ENCODE measurements at places on chromosomes 3 and 15.

GRCh38 chr3:6022621-6023020, 835.1 kb downstream of the EDEM1 start:
- no peak for DNase-seq

DNA sequence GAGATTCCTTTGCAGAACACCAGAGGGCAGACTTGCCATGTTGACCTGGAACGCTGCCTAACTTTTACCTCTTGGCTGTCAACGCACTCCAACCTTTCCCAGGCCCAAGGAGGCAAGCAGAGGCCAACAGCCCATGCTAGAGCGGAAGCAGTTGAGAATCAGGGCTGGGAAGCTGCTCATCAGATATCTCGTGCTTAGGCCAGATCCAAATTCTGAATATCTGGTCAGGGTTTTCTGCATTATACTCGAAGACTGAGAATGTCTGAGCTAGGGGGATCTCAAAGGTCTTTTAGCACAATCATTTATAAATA, 2.5 kb downstream of the XIRP1 start:
- no peak for DNase-seq

- DNase-seq, result no peak
Measured at GRCh38 chr3:36372534-36372935, 7.8 kb upstream of the STAC start.

GRCh38 chr15:34656005-34656796, 72.8 kb upstream of the GOLGA8B start:
- DNase-seq, result no peak

GRCh38 chr3:25547943-25548674, 116.6 kb downstream of the TOP2B start:
- DNase-seq, result no peak

DNA sequence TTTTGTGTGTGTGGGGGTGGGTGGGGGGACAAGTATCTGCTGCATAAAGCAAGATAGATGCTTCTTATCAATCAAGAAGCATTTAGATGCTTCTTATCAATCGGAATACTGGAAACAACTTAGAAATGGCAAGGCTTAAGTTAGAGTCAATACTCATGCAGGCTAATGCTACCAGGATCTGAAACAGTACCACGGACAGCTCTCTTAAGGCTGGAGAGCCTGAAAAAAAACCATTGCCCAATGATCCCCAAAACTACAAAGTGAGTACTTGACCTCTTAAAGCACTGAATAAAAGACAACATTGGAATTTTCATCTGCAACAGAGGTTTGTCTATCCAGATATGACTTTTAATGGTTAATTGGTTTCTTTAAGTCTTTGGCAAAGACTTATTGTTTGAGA, 262.3 kb downstream of the GAP43 start:
- DNase-seq, result no peak

DNA sequence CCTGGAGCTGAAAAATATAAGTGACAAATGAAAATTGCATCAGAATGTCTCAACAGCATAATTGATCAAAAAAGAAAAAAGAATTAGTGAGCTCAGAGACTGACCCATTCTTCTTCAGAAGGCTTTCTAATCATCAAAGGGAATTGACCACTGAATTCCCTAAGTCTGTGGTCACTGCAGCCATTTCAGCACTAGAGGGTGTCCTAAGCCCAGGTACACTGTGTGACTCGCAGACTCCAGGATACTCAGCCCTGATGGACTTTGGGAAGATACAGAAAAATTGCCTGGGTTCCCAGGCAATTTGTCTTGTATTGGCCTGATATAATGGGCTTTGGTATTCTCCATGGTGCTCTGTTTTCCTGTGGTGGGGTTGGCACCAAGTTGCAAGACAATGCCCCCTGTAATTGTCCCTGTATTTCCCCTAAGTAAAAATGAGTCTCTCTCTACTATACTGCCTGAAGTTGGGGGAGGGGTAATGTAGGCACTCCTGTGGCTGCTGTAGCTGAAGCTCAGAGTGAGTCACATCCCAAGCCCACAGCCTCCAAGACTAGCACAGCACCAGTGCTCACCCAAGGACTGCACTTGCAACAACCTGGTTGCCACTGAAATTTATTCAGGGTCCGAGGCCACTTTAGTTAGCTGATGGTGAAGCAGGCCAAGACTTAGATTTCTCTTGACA, 256.0 kb upstream of the STAC start:
- DNase-seq, result no peak

DNA sequence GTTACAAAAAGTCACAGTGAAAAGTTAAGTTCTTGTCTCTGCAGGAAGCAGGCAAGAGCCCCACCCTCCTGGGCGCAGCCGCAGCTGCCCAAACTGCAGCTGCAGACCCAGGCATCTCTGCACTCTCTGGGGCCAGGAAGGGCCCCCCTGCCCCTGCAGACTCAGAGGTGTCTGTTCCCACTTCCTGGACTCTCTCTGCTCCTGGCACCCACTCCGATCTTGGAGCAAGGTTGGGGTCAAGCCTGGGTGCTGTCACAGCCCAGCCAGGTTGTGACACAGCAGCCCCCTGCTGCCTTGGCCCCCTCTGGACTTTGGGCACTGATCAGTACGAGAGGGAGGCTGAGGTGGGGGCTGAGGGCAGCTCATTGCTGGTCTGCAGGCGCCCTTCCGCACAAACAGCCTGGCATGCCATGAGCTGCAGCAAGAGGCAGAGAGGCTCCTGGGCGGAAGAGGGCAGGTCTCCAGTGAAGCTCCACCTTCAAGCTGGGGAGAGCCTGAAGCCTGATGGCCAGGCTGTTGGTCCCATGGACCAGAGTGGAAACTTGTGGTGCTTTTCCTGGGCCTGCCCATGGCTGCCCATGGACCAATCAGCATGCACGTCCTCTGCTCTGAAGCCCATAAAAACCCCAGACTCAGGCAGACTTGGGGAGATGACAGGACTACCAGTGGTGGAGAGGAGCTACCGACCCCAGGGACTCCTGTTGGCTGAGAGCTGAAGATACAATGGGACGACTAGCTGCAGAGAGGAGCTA, 42.9 kb upstream of the LRRFIP2 start:
- no peak for DNase-seq

DNA sequence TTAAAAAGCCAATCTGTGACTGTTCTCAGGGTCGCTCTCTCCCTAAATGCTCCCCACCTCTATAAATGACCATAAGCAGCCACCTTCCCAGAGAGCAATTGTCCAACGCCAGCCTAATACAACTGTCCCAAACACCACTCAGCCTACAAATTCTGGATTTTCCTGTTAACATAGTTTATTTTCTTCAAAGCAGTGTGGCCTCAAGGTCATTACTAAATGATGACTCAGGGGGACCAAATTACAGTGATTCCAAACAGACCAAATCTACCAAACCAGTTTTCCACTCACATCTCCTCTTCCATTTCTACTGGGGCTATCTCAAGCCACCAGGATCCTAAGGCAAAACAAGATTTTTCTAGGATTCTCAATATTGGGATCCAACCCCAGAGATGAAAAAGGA, 22.5 kb downstream of the HEXA start:
- DNase-seq, result no peak

GRCh38 chr3:35064761-35065160, 574.6 kb upstream of the ARPP21 start:
- no peak for DNase-seq

- no peak for DNase-seq
Measured at GRCh38 chr3:11953778-11954177, 50.4 kb upstream of the SYN2 start.

GRCh38 chr3:63855333-63855940, 8.2 kb downstream of the THOC7 start:
- no peak for DNase-seq

GRCh38 chr3:25834346-25834745, 44.5 kb downstream of the OXSM start:
- DNase-seq, result no peak

GRCh38 chr3:52441772-52442332, 3.1 kb downstream of the SEMA3G start:
- no peak for DNase-seq

GRCh38 chr3:11819146-11819689, 27.5 kb downstream of the TAMM41 start:
- DNase-seq, result no peak

DNA sequence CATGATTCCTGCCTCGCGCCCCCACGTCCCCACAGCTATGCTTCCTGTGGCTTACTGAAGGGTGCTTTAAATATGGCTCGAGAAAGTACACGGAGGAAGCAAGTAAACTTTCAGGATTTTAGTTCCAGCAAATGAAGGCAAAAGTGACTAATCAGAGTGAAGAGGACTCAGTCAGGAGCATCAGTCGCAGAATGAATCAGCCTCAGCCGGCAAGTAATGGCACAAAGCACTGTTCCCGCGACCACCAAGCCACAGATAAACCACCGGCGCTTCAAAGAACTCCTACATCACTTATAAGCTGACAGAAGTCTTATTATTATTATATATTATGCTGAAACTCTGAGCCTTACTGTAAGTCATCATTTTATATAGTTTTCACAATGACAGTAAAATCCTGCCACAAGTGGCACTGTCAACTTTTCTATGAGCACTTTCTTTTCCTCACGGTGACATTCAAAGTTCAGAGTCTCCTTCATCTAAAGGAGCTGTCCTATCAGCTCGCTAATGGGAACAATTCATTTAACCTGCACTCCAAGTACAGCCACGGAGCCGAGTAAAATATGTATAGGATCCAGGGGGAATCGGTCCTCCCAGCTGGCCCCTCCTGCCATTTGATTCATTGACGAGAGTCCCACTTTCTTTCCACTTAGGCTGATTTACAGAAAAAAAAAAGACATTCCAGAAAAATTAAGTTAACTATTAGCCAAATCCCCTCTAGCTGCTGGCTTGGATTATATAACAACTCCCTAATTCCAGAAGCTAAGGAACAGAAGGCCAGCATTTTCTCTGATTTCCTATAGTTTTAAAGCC, 217.0 kb upstream of the ICE2 start:
- DNase-seq, result no peak

DNA sequence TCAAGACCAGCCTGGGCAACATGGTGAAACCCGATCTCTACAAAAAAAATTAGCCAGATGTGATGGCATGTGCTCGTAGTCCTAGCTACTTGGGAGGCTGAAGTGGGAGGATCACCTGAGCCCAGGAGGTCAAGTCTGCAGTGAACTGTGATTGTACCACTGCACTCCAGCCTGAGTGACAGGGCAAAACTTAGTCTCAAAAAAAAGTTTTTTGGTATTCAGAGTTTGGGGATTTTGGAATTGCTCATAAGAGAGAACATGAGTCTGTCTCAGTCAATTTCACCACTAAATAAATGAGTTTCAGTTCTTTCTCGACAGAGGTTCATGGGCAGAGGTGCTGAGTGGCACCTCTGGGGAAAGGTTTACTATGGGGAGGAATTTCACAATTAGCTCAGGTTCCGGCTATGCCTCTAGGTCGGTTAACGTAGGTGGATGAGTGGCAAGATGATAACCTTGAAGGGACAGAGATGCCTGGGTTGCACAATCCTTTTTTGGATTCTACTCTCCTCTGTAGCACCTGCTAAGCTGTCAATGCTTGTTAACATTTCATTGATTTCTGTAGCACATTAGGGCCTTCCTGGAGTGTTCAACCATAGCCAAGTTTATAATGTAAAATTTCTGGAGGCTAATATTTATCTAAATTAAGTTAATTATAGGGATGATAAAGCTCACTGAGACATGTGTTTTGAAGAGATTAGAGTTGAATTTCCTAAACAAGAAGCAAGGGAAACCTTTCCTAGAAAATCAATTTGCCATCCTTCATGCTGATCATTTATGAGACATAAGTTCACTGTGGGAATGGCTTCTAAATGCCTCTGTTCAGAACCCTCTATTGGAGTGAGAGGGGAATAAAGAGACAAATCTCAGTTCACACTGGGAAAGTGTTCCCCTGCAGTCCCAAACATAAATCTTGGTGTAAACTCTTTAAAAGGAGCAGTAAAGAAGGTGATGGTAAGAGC, 37.4 kb upstream of the DCP1A start:
- no peak for DNase-seq

GRCh38 chr3:30751610-30752299, 142.7 kb downstream of the GADL1 start:
- DNase-seq, result no peak

- no peak for DNase-seq
Measured at GRCh38 chr15:49441356-49441755, 18.3 kb downstream of the FGF7 start.

DNA sequence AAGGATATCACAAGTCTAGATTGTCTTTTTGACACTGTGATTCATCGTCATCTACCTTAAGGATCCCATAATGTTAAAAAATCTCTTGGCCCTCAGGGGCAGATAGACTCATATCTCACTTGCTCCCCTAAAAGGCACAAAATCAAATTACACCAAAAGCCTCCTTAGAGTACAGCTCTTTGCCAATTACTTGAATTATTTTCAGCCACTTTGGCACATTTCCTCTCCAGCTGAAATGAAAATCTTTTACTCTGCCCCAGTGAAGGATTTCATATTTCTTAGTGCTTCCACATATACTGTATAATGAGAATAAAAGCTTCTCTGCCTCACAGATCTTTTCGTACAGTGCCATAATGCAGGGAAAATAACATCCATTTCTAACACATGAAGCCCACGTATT, 190.7 kb upstream of the GBE1 start:
- DNase-seq, result no peak

- DNase-seq, result no peak
Measured at GRCh38 chr3:135240426-135240825, 445.4 kb downstream of the EPHB1 start.

- DNase-seq, result no peak
Measured at GRCh38 chr15:42121682-42122081, 27.3 kb upstream of the PLA2G4D start.

DNA sequence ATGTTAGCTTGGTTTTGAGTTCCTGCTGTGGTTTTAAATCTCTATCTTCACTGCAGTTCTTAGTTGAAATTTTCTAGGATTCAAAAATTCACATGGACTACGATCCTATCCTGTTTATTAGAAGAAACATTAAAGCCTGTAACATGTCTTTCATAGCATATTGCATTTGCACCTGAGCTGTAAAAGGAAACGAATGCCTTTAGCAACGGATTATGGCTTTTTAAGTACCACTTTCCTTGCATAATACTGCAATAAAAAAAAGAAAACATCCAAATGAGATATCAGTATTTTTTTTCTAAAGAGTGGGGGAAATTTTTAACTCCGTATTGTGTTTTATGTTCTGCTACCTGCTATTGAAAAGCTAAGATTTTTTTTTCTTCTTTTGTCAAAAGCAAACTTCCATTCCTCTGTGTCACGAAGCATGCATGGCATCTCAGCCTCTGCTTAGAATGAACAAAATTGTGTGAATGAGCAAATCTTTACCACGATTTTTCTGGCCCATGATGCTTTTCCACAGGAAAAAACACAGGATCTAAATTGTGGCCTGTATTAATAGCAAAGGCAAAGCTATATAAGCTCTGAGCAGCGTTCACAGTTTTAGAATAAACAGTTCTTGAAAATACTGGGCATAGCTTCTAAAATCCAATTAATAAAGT, 110.0 kb upstream of the CDIN1 start:
- no peak for DNase-seq

DNA sequence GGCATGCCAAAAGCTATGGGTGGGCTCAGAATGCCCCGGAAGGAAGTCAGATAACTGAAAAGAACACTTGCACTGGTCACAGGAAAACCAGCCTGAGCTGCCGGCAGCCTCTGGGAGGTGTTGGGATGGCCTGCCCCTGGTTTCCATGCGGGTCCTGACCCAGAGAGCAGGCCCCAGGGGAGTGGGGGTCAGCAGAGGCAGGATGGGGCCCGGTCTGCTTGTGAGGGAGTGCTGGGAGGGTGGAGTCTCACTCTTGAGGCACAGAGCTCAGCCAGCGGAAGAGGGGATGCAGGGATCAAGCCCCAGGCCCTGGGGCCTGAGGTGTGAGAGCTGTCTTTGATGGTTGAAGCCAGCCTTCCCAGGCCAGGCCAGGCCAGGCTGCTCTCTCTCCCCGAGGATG, 2.4 kb upstream of the RPUSD3 start:
- DNase-seq, result no peak
